ENCODE measurements at places on chromosomes 1 and 21.

- no peak for DNase-seq
Measured at GRCh38 chr21:15682186-15682895, 47.4 kb upstream of the USP25 start.

DNA sequence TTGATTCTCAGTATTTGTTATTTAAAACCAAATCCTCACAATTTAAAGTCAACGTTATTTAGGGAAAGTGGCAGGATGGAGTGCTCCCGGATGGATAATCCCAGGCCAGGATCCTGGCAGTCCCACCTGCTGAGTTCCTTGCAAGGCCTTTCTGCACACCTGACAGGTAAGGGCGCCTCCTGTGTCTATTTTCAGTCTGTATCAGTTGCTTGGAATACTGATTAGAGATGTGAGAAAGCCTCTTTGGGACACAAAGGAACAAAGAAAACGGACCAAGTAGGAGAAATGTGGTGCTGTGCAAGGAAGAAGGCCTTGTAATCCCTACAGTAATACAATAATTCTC, 12.2 kb downstream of the STYXL2 start:
- DNase-seq, result no peak

GRCh38 chr1:116824631-116825206, 70.5 kb downstream of the CD2 start:
- DNase-seq, result no peak

GRCh38 chr1:169100208-169100607, 6.3 kb upstream of the ATP1B1 start:
- DNase-seq, result no peak

GRCh38 chr1:241140670-241141069, 216.3 kb downstream of the RGS7 start:
- DNase-seq, result no peak

GRCh38 chr1:231326248-231326647, 11.4 kb downstream of the EXOC8 start:
- no peak for DNase-seq

DNA sequence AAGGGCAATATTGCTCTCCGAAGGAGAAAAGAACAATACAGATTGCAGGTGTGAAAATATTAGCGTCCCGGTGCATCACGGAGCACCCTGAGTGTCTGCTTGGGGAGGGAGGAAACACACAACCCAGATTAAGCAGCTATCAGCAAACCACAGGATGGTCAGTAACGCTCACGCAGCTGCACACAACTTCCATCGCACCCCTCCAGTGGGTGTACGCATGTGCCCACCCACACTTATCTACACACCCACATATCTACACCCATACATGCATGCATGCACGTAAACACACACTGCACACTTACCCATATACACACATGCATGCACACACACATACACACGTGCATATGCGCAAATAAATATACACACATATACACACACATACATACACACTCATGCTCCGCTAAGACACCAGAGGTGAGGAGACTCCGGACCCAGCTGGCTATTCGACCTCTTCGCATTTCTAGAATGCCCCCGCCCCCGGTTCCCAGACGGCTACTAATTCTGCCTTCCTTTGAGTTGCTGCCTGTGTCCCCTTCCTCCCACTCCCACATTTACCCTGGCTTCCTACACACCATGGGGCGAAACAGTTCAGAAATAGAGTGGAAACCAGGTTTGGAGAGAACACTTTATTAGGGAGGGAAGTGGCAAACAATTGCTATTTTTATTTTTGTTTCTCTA, 26.2 kb downstream of the ITPKB start:
- DNase-seq, result no peak

GRCh38 chr1:53678938-53679825, 59.8 kb downstream of the GLIS1 start:
- DNase-seq, result no peak

- DNase-seq, result no peak
Measured at GRCh38 chr1:18211764-18212163, 104.2 kb downstream of the IGSF21 start.

GRCh38 chr1:68117416-68117815, 67.0 kb upstream of the DIRAS3 start:
- no peak for DNase-seq

- DNase-seq, result no peak
Measured at GRCh38 chr1:40901886-40902852, 40.0 kb upstream of the CITED4 start.

GRCh38 chr1:243658594-243659105, 191.4 kb downstream of the AKT3 start:
- DNase-seq, result no peak

GRCh38 chr21:16422702-16423101, 692.9 kb downstream of the USP25 start:
- DNase-seq, result no peak

GRCh38 chr21:25300632-25301031, 306.6 kb downstream of the MRPL39 start:
- DNase-seq, result no peak

DNA sequence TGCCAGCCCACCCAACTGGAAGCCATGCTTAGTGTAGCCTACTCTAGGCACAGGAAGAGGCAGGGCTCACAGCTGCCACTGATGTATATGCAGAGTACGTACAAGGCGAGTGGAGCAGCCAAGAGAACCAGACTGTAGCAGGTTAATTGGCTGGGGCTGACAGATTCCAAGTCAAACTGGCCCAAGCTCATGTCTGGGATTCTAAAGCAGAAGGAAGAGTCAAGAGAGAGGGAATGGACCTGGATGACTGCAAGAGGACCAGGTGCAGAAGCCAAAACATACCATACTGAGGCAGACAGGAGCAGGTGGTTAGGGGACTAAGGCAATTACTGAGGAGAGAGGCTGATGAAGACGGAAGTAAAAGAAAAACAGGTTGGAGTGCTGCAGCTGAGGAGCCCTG, 51.3 kb upstream of the LRRN2 start:
- DNase-seq, result no peak

- DNase-seq, result no peak
Measured at GRCh38 chr1:171597203-171597602, 24.8 kb upstream of the MYOCOS start.

GRCh38 chr1:19689856-19690255, 25.2 kb downstream of the HTR6 start:
- DNase-seq, result no peak

DNA sequence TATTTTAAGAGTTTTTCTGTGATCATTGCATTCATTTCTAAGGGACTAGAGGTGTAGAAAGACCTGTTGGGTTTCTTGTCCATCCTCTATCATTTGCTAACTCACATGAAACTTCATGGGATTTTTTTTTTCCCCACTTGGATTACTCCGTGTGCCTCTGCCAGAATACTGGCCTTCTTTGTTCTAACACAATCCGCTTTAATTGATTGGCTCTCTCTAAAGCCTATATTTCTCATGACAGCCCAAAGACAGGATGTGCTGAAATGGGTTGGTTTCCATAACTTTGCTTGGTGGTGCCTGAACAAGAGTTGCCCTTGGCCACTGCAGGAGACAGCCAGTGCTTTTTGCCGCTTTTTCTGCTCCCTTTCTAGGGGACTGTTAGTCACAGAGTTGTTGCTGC, 12.2 kb downstream of the CACHD1 start:
- no peak for DNase-seq

DNA sequence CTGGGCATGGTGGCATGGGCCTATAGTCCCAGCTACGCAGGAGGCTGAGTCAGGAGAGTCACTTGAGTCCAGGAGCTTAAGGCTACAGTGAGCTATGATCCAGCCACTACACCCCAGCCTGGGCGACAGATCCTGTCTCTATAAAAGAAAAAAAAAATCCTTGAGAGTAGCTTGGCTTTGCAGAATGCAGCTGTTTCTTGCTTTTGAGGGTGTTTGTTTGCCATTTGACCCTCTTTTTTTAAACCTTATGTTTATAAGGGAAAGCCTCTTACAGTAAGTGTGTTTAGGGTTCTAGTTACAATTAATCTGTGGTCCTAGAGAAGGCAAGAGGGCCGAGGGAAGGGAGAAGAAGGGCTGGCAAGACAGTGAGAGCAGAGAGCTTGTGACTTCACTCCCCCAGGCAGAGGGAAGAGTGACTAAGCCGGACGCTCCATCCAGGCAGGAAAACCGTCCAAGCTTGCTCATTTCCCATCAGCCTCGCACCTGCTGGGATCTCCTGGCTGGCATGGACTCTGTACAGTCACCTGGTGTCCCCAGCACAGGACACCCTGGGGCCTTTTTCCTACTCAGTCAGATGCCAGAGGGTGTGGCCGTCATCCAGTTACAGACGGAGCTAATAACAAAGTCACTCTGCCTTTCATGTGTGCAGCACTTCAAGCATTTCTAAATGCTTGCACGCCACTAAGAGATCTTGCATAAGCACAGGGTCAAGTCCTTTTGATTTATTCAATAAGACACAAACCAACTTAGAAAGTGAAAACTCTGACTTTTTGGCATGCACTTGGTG, 55.5 kb upstream of the PSEN2 start:
- DNase-seq, result no peak

DNA sequence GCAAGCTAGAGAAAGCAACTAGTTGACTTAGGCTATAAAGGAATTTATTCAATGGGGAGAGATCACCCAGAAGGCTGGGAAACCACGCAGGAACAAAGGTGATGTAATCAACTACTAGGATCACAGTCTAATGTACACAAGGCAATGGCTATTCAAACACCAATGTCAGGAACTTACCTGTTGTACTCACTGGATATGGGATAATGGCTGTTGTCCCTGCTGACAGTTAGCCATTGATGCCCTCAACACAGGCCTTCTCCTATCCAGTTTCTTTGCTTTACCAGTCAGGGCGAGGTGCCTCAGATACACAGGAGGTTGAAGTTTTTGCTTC, 32.3 kb downstream of the C21orf91 start:
- no peak for DNase-seq

DNA sequence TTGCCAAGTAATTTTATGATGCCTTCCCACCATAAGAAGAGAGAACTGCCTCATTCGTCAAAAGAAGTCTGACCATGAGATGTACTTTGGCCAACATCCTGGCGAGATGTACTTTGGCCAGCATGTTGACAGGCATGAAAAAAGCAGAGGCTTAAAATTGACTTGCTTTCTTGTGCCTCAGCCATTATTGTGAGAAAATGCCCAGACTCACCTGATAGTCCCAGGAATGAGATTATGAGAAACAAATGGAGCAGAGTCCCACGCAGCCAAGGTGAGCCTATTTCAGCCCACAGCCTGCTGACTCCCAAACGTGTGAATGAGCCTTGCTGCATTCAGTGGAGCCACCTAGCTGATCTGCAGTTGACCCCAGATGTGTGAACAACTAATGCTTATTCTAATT, 43.5 kb upstream of the ZNF644 start:
- no peak for DNase-seq

GRCh38 chr1:65734979-65735378, 57.7 kb upstream of the PDE4B start:
- DNase-seq, result no peak

- DNase-seq, result no peak
Measured at GRCh38 chr1:147486876-147487656, 54.2 kb upstream of the BCL9 start.

- DNase-seq, result no peak
Measured at GRCh38 chr1:65198096-65198495, 50.1 kb downstream of the AK4 start.

GRCh38 chr1:146012703-146013558, 8.6 kb downstream of the HJV start:
- no peak for DNase-seq

DNA sequence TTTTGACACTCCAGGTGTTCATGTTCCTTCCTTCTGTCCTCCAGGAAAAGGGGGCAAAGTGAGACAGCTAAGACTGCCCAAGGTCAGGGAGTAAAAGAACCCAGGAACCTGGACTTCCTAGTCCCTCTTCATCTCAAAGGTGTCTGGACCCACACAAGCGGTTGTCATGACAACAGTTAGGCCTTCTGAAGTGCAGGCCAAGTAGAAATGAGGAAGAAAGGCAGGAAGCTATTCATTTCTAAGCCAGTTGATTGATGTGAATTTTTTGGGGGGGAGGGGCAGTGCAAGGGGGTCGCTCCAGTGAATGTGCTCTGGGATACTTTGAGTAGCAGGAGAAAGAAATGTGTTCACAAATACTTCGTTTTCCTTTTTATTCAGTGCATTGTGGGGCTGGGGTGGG, 114.3 kb downstream of the NAV1 start:
- no peak for DNase-seq

DNA sequence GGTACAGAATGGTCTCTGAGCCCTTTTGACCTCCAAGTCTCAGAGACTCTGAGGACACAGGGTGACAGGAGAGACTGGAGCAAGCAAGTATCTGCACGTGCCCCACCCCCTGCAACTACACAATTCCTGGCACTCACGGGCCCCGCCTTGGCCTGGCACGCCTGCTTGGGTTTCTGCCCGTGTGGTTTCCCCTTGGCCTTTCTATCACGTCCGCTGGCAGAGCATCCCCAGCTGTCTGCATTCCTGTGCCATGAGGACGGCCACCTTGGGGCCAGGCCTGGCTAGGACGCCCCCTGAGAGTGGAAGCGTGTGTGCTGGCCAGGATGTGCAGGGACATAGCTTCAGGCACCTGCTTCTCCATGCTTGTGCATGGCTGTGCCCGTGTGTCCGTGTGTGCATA, 14.3 kb upstream of the EDN2 start:
- no peak for DNase-seq

DNA sequence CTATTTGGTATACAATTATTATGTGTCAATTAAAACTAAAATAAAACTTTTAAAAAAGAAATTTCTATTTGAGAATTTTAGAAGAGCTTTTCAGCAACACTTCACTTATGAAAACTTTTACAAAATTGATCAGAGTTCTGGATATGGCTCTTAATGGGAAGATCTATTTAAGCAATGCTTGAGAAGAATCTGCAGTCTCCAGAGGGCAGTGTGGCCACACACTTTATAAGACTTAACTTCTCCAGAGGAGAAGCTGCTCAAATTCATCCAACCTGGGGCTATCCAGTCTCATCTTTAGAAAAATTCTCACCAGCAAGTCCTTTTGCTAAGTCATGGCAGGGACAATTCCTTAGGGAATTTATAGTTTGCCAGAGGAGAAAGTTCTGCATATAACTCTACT, 25.2 kb upstream of the AGO1 start:
- DNase-seq, result no peak

- DNase-seq, result no peak
Measured at GRCh38 chr1:65011983-65012382, 45.6 kb upstream of the JAK1 start.

- DNase-seq, result no peak
Measured at GRCh38 chr21:34875830-34876229, 173.3 kb downstream of the RUNX1 start.

- DNase-seq, result peak; percentile 33
Measured at GRCh38 chr1:107450899-107451664, 310.2 kb downstream of the NTNG1 start.
